NCI-H526 (cell line): ENCODE measurements at places on chromosomes 11 and 22.

DNA sequence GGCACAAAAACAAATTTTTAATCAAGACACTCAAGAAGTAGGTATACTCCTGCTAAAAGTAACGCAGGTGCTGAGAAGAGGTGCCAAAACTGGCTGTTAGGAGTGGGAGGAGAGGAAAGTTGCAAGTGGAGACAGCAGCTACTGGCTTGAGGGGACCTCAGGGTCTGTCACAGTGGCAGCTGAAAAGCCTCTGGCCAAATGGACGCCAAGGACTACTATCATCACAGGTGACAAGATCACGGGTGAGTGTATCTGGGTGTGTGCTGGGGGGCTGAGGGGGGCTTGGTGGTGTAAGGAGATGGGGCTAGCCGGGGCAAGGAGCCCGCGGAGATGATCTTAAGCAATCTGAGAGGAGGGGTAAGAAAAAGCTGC is 687 bp downstream of the ZNF202 start:
- no peak for DNase-seq

- DNase-seq = no peak
Observed at GRCh38 chr11:61473370-61474012, 35.1 kb upstream of the LRRC10B start.

DNA sequence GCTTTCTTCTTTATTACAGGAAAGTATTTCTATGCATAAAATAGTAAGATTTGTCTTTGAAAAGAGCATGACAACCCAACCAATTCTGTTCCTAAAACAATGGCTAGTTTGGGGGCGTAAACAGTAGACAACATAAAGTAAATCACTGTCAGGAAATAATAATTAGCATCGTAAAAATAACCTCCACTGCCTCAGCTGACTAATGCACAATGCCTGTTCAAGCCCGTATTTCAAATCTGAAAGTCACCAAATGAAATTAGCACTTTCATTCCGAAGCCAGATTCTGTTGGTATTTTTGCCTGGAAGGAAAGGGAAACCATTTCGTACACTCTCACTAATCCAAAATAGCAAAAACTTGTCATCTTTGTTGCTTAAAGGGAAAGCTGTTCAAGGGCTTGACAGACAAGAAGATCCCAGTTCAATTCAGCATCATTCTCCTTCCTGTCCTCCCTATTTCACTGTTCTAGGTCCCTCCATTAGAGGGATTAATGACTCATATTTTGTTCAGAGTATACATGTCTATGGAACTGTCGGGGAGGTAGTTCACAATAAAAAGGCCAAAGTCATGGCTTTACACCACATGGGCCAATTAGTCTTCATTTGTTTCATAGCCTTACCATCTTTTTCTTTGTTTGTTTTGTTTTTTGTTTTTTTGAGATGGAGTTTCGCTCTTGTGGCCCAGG is 154.7 kb downstream of the CADM1 start:
- DNase-seq = no peak

DNA sequence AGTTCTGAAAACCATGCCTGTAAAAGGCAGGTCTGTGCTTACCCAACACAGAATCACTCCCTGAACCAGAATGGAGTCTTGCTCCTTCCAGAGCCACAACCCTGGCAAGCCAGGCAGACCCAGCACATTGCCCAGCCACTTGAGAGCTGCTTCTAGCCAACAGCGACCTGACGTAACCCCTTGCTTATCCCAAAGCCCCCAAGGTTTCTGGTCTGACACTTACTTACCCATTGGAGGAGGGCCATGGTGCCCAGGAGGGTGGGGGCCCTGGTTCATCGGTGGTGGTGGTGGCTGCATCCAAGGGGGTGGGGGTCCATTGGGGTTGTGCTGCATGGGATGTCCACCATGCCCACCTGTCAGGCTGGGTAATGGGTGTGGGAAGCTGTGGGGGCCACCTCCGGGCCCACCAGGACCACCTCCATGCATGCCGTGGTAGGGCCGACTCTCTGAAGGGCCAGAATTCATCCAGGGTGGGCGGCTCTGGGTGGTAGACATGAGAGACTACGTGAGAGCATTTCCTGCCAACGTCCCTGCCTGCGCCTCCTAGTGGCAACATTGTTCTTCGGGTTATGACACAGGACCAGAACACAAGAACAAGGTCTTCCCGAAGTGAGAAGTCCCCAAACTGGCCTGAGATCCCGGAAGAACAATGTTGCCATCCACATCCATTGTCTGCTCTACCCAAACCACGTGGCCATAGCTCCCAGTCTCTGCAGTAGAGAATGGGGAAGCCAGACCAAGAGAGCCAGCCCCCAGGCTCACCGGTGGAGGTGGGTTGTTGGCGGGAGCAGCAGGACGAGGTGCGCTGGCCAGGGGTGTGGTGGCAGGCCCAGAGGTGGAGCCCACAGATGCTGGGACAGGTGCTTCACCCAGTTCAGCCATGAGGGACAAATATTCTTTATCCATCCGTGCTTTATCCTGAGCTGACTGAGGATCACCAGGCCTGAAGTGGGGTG is 7.8 kb upstream of the PYGM start:
- DNase-seq = peak; percentile 54

- no peak for DNase-seq
Observed at GRCh38 chr11:113189909-113190667, 124.3 kb upstream of the TTC12 start.

GRCh38 chr22:30822216-30823014 is 127.7 kb downstream of the OSBP2 start:
- no peak for DNase-seq

- DNase-seq = no peak
Observed at GRCh38 chr11:88398372-88398771, 60.8 kb upstream of the CTSC start.
